ENCODE measurements at places on chromosomes 2 and 18.

DNA sequence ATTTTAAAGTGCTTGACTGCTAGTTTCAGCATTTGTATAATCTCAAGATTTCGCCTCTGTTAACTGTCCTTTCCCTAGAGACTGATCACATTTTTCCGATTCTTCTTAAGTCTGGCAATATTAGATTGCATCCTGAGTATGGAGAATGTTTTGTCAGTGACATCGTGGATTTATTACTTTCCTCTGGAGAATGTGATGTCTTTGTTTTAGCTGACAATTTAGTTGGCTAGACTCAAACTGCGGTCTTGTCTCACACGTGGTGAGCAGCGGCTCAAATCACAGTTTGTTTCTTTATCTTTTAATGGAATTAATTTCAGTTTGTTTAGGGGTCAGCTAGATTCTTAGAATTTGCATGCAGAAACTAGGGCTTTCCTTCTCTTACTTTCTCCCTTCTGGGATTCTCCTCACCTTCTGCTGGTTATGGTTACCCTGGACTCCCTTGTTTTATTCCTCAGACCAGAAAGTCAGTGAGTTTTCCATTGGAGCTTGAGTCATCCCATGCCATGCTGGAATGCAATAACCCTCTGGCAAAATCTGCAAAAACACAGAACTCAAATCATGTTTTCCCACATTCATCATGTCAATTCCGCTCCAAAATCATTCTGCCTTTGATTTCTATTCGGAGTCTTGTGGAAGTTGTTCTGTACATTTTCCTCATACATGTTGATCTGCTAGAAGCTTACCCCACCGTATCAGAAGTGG lies 327.2 kb upstream of the TRIB2 start:
- no peak for DNase-seq

DNA sequence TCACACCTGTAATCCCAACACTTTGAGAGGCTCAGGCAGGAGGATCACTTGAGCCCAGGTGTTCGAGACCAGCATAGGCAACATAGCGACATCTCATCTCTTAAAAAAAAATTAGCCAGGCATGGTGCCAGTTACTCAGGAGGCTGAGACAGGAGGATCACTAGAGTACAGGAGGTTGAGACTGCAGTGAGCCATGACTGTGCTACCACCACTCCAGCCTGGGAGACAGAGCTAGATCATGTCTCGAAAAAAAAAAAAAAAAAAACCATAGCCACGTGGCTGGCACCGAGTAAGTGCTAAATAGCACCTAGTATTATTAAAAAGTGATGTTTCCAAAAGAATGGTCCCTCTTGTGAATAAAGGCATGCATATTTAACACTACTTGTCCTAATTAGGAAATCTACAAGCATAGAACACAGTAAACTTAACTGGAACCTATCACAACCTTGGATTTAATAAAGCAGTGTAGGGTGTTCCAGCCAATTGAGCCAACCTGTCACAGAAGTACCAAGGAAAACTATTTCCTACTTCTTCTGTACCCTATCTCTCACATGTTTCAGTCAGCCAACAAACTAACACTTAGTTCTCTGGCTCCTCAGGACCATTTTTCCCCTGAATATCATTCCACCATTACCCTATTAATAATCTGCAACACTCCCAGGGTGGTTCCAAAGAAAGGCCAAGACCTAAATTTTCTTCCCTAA lies 8.8 kb downstream of the RAB1A start:
- DNase-seq, result no peak

DNA sequence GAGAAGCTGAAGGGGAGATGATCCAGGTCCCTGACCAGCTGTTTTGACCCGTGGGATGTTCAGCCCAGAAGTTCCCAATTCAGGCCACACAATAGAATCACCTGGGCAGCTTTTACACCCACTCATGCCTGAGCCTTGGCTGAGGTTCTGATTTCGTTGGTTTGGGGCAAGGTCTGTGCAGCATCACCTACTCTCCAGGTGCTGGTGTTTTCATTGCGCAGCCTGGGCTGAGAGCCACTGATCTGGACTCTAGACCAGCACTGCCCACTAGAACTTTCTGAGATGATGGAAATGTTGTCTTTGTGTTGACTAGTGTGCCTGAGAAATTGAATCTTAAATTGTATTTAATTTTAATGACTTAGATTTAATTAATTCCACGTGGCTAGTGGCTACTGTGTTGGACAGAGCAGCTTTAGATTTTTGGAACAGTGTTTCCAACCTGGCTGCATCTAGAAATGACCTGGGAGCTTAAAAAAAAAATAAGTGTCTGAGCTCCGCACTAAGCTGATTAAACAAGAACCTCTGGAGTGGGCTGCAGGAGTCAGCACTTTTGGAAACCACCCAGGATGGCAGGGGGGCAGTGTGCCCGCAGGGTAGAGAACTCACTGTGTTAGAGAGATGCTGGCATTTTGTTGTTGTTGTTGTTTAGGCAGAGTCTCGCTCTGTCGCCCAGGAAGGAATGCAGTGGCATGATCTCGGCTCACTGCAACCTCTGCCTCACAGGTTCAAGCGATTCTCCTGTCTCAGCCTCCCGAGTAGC lies 33.7 kb downstream of the DYSF start:
- DNase-seq, result no peak

DNA sequence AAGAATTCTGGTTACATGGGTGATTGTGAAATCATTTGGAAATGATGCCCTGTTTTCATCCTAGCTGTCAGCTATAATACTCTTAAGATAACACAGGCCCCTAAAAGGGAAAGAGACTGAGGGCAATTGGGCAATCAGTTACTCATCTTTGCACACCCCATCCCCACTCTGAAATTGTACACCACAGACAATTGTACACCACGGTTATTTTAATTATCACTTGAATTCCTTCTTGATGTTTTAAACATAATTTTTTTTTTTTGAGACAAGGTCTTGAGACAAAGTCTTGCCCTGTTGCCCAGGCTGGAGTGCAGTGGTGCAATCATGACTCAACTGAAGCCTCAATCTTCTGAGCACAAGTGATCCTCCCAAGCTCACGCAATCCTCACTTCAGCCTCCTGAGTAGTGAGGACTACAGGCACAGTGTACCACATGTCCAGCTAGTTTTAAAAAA lies 862.4 kb upstream of the ACVR2A start:
- no peak for DNase-seq

GRCh38 chr2:240501531-240501991 lies 56.2 kb downstream of the ANKMY1 start:
- DNase-seq, result no peak

DNA sequence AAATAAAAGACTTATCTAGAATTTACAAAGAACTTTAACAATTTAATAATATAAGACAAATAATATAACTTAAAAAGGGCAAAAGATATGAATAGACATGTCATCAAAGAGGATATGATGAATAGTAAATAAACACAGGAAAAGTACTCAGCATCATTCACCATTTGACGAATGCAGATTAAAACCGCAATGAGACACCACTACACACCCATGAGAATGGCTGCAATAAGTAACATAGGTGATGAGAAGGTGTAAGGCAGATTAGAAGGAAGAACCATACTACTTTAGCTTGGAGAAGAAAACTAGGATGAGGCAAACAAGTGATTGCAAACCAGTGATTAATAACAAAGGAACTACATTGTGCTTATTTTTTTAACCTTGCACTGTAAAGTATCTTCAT lies 152.0 kb downstream of the CYRIA start:
- no peak for DNase-seq
